Gastrocnemius medialis (tissue), 4 donors: ENCODE measurements at places on chromosomes 13 and 19.
A peak's percentile ranks its signal among the peaks of the same experiment; 100 is the strongest.

- H3K27ac ChIP-seq: peak overlapping the region; percentile 94
- DNase-seq: peak; percentile 100
- H3K27me3 ChIP-seq: no peaks in the 10 kb centered on the region
- peak overlapping the region; percentile 81 for H3K4me3 ChIP-seq
- peaks cover 30% of the 10 kb centered on the region for H3K36me3 ChIP-seq
- H3K4me1 ChIP-seq: peaks cover 18% of the 10 kb centered on the region
Observed at GRCh38 chr19:44890366-44891015, 563 bp upstream of the TOMM40 start.

DNA sequence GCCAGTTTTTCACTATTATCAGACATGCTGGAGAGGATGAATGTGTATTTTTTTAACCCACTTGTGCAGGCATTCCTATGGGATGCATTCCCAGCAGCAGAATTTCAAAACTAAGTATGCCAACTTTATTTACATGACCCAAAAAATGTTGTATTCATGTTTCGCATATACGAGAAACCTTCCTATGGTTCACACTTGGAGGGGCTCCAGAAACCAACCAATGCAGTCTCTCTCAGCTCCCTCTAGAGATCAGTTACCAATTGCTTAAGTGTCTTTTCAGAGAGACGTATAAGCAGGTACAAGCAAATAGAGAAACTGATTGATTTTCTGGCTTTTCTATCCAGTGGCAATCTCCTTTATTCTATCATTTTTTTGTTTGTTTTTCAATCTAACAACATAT lies 5.5 kb upstream of the PTOV1 start:
- no peak overlapping the region for H3K4me3 ChIP-seq
- no peak for DNase-seq
- no peaks in the 10 kb centered on the region for H3K36me3 ChIP-seq
- H3K27ac ChIP-seq: peak overlapping the region; percentile 94
- H3K27me3 ChIP-seq: no peaks in the 10 kb centered on the region
- H3K4me1 ChIP-seq: peaks cover 23% of the 10 kb centered on the region

DNA sequence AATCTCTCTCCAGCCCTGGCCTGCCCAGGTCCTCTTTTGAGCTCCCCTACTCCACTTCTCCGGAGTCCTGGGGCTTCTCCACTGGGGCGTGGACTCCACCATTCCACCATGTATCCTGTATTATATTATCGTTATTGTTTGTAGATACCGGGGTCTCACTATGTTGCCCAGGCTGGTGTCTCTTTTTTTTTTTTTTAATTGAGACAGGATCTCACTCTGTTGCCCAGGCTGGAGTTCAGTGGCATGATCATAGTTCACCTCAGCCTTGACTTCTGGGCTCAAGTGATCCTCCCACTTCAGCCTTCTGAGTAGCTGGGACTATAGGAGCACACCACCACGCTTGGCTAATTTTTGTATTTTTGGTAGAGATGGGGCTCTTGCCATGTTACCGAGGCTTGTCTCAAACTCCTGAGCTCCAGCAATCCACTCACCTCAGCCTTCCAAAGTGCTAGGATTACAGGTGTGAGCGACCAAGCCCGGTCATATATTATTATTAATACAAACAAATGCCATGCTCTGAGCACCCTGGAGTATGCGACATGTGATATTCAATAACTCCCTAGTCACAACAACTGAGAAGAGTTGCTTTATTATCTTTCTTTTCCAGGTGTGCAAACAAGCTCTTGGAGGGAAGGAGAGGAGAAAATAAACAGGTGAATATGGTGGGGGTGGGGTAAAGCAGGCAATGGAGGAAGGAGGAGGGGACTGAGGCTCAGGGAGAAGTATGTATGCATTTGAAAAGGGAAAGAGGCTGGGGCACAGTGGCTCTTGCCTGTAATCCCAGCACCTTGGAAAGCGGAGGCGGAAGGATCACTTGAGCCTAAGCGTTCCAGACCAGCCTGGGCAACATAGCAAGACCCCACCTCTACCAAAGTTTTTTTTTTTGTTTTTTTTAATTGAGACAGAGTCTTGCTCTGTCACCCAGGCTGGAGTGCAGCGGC lies 2.8 kb upstream of the CERS4 start:
- no peak for DNase-seq
- H3K4me1 ChIP-seq: no peaks in the 10 kb centered on the region
- peaks cover 7% of the 10 kb centered on the region for H3K27me3 ChIP-seq
- H3K27ac ChIP-seq: no peak overlapping the region
- H3K36me3 ChIP-seq: no peaks in the 10 kb centered on the region

DNA sequence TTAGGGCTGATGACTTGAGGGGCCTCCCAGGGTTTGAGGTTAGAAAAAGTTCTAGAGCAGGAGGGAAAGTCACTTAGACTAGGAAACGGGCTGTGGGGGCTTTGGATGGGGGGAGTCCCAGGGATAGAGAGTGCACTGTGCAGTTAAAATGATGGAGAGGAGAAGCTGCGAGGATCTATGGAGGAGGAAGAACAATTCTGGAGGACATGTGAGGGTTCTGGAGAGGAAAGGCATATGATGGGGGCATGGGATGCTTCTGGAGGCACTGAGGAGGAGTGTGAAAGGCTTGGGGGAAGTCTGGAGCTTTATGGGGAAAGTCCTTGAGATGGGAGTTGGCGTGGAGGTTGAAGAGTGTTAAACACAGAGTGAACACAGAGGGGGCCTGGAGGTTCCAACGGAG lies 2.2 kb downstream of the KCNC3 start:
- no peaks in the 10 kb centered on the region for H3K36me3 ChIP-seq
- no peak overlapping the region for H3K27ac ChIP-seq
- H3K27me3 ChIP-seq: peaks cover 14% of the 10 kb centered on the region
- no peak for DNase-seq

DNA sequence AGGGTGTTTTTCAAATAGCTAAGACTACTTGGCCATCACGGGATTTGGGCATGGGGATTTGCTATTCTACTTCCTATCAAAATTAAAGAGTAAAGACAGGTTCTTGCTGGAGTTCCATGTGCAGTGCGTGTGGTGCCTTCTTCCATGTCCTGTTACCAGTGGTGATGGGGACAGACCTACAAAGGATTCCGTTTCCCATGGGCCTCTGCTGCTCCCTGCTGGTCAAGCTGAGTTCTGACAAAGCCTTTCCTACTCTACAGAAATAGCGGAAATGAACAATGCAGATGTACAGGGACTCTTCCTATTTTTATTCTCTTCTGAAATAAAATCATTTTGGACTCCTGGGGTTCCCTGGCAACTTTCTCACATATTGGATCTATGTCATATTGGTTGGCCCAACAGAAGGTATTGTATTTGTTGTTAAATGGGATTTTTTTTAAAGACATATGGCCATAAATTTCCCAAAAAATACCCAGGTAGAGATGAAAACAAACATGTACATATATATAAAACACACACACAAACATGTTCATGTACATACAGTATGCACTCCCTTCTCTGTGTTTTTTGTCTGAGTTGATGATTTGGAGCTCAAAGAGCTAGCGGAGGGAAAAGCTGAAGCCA lies 90.5 kb upstream of the SLC15A1 start:
- no peak for DNase-seq
- H3K4me3 ChIP-seq: no peak overlapping the region
- H3K36me3 ChIP-seq: no peaks in the 10 kb centered on the region
- no peak overlapping the region for H3K27ac ChIP-seq
- H3K27me3 ChIP-seq: no peaks in the 10 kb centered on the region

DNA sequence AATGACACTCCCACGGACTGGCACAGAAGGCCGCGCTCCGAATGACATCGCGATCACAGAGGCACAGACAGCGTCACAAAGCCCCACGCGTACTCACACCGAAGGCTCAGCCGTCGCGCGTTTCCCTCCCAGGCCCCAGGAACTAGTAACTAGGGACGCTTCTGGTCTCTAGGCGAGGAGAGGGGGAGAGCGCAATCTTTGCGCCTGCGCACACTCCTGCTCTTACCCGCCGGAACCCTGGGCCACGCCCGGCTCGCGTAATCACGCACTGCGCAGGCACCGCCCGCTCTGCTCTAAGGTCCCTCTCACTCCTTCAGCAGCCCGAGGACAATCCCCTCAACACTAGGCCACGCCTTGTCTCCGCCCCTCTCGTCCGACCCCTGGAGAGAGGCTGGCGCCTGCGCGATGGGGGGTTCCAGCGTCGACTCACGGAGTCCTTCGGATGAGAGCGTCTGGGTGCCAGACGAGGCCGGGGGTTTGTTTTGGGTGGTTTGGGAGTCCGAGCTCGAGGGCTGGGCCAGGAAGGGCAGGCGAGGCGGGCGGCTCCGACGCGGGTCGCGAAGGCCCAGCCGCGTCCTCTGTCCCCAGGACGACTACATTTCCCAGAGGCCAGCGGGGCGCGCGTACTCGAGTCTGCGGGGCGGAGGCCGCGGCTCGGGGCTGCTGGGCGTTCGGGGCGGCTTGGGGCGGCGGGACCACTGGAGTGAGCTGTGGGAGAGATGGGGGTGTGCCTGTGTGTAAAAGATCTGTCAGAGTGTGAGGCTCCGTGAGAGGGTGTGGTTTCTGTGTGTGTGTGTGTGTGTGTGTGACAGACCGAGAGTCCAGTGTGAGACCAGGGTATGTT lies at the start of gene ZNF471:
TSS of gene ZNF471 (plus strand) at position 410 of the 844 bp plus-strand sequence. CDS start 3,717 bp downstream, outside the sequence.
- H3K27me3 ChIP-seq: no peaks in the 10 kb centered on the region
- H3K4me1 ChIP-seq: peaks cover 10% of the 10 kb centered on the region
- H3K36me3 ChIP-seq: peaks cover 17% of the 10 kb centered on the region
- peak; percentile 96 for DNase-seq
- H3K4me3 ChIP-seq: peak within 1 kb of the TSS; percentile 68

GRCh38 chr13:30787738-30788525 lies 52.6 kb downstream of the ALOX5AP start:
- no peak overlapping the region for H3K4me3 ChIP-seq
- no peak for DNase-seq
- no peak overlapping the region for H3K27ac ChIP-seq
- no peaks in the 10 kb centered on the region for H3K36me3 ChIP-seq
- peaks cover 3% of the 10 kb centered on the region for H3K4me1 ChIP-seq

- H3K36me3 ChIP-seq: no peaks in the 10 kb centered on the region
- peak overlapping the region; percentile 88 for H3K4me3 ChIP-seq
- no peaks in the 10 kb centered on the region for H3K27me3 ChIP-seq
- H3K27ac ChIP-seq: peak overlapping the region; percentile 86
- DNase-seq: no peak
Observed at GRCh38 chr19:3507371-3508120, 1.4 kb downstream of the FZR1 start.

GRCh38 chr13:98446234-98446621 lies 130.7 kb downstream of the STK24 start:
- H3K4me1 ChIP-seq: peaks cover 10% of the 10 kb centered on the region
- H3K27me3 ChIP-seq: no peaks in the 10 kb centered on the region
- no peak overlapping the region for H3K4me3 ChIP-seq
- no peak for DNase-seq

DNA sequence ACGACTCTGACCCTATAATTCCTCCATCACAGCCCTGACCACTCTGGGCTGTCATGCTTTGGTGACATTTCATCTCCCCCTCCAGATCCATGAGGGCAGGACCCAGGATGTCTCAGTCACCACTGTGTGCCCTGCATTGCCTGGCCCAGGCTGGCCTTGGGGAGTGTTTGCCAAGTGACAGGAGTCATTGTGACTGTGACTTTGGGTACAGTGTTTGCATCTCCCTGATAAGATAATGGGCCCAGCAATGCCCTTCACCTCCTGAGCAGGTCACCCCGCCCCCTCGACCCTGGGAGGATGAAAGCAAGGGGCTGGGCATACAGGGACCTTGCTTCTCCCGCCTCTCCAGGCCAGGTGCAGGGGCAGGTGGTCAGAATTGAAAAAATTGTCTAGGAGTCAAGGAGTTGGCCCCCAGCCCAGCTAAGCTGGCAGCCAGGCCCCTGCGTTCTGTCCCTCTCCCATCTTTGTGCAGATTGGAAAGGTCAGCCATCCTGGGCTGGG lies 5.9 kb upstream of the ATP4A start:
- no peak for DNase-seq
- H3K27me3 ChIP-seq: no peaks in the 10 kb centered on the region
- H3K4me3 ChIP-seq: no peak overlapping the region
- H3K36me3 ChIP-seq: no peaks in the 10 kb centered on the region
- H3K4me1 ChIP-seq: no peaks in the 10 kb centered on the region

DNA sequence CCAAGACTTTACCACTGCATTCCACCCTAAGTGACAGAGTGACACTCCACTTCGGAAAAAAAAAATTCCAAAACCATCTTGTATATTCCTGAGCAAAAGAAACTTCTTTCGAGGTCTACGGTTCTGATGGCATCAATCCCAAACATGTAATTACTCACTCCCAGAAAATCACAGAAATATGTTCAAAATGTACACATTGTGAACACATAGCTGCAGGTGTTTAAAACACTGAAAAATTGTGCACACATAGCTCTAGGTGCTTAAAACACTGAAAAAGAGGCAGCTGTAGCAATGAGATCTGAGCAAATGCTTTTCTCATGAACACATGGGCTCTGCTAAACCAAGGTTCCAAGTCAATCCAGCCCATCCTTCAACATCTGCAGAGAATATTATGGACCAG lies 14.0 kb upstream of the ZNF468 start:
- no peak overlapping the region for H3K27ac ChIP-seq
- H3K4me3 ChIP-seq: no peak overlapping the region
- H3K36me3 ChIP-seq: no peaks in the 10 kb centered on the region
- H3K27me3 ChIP-seq: no peaks in the 10 kb centered on the region
- DNase-seq: no peak

DNA sequence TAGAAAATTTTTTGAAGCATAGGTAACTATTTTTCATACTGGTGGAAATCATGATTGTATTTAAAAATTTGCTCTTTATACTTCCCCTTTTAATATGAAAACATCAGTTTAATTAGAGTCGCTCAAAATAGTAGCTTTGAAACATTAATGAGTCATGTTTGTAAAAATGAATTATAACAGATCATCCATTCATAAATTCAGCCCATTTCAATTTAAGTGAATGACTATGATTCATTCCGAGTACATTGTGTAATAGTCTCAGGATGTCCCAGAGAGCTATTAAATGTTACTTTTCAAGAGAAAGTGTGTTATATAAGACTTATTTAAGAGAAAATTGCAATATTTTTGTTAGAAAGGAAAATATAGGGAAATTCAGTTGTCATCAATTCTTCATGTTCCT lies 111.0 kb downstream of the FNDC3A start:
- no peak overlapping the region for H3K27ac ChIP-seq
- H3K36me3 ChIP-seq: no peaks in the 10 kb centered on the region
- H3K4me3 ChIP-seq: no peak overlapping the region
- DNase-seq: no peak
- no peaks in the 10 kb centered on the region for H3K27me3 ChIP-seq
- peaks cover 7% of the 10 kb centered on the region for H3K4me1 ChIP-seq

GRCh38 chr13:97848886-97849285 lies 104.6 kb upstream of the IPO5 start:
- no peak overlapping the region for H3K27ac ChIP-seq
- H3K4me1 ChIP-seq: no peaks in the 10 kb centered on the region
- H3K4me3 ChIP-seq: no peak overlapping the region
- no peaks in the 10 kb centered on the region for H3K27me3 ChIP-seq

- H3K27ac ChIP-seq: no peak overlapping the region
- no peaks in the 10 kb centered on the region for H3K27me3 ChIP-seq
- H3K4me1 ChIP-seq: peaks cover 21% of the 10 kb centered on the region
- DNase-seq: no peak
Observed at GRCh38 chr13:78650717-78651083, 8.3 kb downstream of the OBI1 start.

DNA sequence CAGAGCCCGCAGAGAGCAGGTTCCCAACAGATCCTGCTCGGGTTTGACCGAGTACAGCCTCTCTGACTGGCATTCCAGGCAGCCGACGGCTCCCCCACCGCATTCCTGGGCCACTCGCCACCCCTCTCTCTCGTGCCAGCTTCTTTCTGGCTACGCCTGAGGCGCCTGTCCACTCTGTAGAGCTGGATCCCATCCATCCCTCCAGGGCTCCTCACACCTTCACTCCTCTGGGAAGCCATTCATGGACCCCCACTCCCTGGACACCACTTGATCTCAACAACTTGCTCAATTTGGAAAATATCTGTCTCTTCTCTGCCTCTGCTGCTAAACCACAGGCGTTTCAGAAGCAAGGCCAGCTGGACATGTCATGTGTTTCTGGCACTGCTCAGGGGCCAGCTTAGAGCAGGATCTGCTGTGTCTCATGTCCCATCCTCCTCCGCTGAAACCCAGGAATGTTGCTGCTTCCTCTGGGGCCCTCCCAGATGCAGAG lies 30.6 kb upstream of the ATP1A3 start:
- H3K4me3 ChIP-seq: no peak overlapping the region
- H3K36me3 ChIP-seq: no peaks in the 10 kb centered on the region
